ENCODE measurements at places on chromosomes 1 and 21.

GRCh38 chr1:6870086-6870485 lies 84.8 kb downstream of the CAMTA1 start:
- no peak for DNase-seq

DNA sequence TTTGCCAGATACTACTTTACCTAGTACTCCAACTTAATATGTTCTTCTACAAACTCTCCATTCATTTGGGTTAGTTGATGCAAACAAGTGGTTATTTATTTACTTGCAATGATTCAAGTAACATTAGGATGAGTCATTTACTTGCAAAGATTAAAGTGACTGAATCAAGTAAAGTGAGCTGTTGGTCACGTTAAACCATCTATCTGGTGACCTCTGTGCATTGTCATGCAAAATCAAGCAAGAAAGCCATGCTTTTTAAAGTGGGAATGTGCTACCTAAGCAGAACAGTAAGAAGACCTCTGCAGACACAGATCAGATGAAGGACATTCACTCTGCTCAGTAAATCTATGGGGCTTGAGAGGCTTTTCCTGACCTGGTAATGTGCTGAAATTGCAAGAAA lies 254.7 kb downstream of the LRRIQ3 start:
- DNase-seq = peak; percentile 76

GRCh38 chr1:223745731-223746130 lies 33.4 kb downstream of the CAPN2 start:
- no peak for DNase-seq

DNA sequence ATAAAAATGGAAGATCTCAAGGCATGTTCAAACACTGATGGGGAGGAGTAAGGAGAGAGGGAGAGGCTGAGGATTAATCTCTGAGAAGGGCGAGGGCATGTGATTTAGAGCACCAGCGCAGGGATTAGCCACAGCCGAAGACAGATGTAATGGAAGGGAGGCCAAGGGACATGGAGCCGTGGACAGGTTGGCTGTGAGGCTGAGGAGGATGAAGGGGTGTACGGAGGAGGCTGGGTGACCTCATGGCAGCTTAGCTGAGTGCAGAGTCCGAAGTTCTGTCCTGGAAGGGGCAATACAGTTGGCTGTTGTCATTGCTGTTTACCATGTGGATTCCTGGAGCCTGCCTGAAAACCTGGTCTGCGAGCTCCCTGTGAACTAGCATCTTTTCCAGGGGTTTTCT lies 342.8 kb downstream of the RPS6KC1 start:
- no peak for DNase-seq

DNA sequence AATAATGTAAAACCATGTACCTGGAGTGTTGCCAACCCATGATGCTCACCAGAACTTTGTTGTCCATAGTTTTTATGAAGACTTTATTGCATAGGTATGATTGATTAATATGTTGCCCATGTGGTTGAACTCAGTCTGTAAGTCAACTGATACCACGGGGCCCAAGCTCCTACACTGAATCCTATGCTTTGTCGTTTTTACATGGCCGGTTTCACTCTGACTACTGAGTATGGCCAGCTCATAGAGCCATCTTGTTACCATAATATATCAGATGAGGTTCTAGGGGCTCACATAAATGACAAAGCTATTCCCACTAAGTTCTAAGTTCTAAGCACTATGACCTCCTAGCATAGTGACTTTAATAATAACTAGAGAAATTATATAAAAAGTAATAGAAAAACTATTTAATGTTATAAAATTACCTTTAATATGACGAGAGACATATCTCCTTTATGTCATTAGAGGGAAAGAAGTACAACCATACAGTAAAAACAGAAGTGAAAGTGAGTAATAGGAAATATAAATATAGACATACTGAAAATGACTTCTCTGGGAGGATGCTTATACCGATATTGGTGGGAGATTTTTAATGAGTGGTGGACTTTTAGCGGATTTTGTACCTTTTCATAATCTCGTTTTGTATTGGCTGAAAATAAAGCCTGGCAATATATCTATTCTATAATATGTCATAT lies 983.4 kb upstream of the PRMT6 start:
- DNase-seq = no peak

- DNase-seq = no peak
Observed at GRCh38 chr21:43311301-43311817, 115.6 kb downstream of the SIK1 start.

- no peak for DNase-seq
Observed at GRCh38 chr1:97834899-97835298, 85.9 kb downstream of the DPYD start.

- DNase-seq = no peak
Observed at GRCh38 chr1:40583980-40584379, 52.5 kb downstream of the ZNF684 start.

DNA sequence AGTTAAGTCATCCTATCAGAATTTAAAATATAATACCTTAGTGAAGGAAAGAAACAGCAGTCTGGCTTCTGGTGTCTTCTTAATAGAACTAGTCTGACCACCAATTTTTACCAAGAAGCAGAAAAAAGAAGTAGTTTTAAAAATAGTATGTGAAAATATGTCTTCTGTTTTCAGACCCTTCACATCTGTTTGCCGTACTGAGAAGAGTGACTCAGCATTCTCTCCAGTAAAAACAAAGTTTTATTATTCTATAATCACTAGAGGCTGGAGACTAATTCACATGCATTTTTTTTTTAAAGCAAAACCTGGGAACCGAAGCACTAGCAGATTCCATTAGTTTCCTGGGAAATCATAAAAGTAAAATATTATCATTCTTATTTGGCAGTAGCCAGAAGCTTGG lies 163.8 kb downstream of the COL24A1 start:
- no peak for DNase-seq

DNA sequence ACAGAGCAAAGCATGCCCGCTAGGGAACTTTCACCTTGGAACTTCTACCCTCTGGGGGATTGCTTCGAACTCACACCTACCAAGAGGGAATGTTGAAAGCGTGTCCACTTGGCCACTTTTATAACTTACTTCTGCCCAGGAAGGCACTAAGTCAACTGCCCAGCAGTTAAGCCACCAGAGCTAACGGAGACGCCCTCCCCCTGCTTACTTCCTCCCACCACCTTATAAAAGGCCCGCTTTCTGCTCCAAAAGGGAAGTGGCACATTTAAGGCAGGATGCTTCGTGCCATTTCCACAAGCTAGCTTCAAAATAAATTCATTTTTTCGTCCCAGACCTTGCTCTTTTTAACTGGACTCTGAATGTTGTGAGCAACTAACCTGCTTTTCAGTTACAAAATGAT lies 3.2 kb upstream of the AK2 start:
- no peak for DNase-seq

GRCh38 chr1:246320286-246320685 lies 186.8 kb downstream of the SMYD3 start:
- no peak for DNase-seq

DNA sequence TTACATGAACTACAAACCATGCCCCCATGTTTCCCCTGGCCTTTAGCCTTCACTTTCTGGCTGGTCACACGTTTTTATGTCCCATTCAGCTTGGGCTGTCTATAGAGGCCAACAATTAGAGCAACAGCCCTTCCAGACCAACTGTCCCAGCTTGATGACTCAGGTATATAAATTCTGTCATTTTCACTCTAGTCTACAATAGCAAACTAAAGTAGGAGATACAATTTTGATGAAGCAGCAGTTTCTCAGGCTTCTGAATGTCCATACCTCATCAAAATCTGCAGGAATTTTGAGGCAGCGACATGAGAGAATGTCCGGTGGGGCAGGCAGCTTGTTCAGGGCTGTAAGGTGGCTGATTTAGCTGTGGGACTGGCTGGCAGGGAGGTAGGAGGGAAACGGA lies 45.6 kb upstream of the VAV3 start:
- no peak for DNase-seq

GRCh38 chr1:111213412-111213811 lies 13.0 kb upstream of the DENND2D start:
- no peak for DNase-seq

DNA sequence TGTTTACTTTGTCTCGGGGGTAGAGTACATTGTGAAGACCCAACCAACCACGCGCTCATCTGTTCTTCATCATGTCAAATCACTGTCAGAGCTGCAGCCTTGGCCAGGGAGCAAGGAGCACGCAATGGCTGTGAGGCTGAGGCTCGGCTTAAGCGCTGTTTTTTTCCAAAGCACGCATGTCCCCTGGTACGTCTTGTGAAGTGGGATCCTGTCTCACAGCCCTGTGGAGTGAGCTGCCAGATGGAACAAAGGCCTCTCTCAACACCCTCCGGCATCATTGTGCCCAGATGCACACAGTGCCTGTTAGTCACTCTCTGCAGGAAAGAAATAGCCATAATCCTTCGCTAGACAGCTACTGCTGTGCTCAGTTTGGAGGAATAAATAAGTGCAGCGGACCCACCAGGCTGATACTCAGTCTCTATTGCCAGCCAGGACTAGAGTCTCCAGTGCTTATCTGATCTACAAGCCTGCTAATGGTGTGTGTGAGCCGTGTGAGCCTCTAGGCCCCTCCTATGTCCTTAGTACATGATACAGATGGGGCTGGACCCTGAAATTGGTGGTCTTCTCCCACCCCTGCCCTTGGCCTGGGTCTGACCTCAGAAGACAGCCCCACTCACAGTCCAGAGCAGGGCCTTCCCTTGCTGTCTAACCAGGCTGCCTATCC lies 91.3 kb upstream of the COA6 start:
- DNase-seq = no peak

DNA sequence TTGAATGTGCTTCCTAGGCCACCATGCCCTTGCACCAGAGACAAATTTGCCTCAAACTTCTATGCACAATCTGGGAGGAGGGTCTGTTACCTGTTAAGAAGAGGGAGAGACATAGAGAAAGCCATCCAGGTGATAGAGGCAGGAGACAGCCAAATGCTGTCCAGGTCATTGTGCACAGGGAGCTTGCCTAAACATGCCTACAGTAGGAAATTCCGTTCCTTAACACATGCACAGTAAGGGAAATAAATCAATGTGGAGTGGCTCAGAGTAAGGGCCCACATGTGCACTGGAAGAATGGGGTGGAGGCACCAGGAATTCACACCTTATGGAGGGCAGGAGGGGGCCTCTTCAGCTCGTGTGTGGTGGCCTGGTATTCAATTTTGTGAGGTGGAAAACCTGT lies 19.5 kb upstream of the CREG1 start:
- DNase-seq = no peak

DNA sequence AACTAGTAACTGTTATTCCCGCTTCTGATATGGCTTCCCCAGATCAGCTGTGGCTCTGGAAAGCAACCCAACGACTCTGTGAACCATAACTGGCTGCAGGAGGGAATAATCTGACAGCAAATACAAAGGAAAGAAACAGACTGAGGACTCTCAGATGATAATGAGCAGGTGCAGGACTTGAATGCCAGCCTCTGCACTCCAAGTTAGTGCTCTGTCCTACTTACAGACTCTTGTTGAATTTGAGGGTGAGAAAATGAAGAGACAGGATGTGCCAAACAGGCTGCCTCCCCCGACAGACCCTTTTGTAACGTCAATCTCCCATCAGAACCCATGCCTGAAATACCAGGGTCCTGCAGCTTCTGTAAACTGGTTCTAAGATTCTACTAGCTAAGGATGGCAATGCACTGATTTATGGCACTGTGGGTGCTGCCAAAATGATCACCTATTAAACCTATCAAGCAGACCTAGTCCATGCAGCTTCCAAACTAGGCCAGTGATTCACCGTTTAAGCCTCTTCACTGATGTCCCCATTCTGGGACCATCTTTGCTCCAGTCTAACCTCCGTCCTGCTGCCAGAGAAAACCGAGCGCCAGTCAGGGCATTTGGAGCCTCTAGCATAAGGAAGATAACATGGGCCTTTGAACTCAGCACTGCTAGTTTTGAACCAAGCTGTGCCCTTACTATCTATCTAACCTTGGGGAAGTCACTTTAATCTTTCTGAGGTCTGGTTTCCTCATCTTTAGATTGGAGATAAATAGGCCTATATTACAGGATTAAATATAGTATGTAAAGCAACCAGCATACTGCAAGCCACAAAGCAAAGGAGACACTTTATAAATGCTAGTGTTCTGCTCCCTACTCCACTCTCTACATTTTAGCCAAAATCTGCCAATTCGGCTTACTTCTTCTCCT lies 4.8 kb downstream of the MKNK1 start:
- no peak for DNase-seq

All from NT2/D1 (cell line).